ENCODE measurements at places on chromosomes 1 and 21.

DNA sequence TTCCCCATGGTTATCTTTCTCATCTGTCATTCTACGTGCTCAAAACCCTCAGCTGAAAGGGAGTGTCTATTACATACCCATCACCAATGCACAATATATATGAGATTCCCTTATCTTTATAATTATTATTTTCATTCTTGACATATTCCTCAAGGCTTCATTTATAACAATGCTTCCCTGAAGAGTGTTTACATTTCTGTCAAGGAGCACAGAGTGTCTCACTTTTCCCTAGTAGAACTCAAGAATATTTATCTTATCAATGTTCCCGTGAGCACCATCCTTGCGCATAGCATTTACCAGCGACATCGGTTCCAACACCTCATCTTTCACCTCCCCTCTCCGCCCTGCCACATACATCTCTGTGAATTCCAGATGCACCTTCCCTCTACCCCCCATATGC lies 250.6 kb downstream of the PLA2G4A start:
- no peak for DNase-seq

GRCh38 chr1:11070876-11071275 lies 11.1 kb upstream of the SRM start:
- no peak for DNase-seq

- DNase-seq: no peak
Observed at GRCh38 chr1:183757061-183757460, 47.9 kb upstream of the RGL1 start.

DNA sequence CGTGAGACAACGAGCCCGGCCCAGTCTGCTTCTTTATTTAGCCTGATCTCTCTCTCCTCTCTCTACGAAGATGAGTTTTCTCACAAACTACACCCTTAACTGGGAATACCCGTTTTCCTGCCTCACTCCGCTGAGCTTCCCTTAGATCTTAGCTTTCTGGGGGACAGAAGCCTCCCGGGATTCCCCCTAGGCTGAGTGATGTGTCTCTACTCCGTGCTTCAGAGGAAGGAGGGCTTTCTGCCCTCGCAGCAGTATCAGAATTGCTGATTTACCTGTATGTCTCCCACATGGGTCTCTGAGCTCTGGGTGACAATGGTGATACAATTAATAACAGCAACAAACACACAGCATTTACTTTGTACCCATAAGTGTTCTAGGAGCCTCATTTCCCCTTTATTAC lies 1.0 kb downstream of the ZBTB17 start:
- DNase-seq: no peak

DNA sequence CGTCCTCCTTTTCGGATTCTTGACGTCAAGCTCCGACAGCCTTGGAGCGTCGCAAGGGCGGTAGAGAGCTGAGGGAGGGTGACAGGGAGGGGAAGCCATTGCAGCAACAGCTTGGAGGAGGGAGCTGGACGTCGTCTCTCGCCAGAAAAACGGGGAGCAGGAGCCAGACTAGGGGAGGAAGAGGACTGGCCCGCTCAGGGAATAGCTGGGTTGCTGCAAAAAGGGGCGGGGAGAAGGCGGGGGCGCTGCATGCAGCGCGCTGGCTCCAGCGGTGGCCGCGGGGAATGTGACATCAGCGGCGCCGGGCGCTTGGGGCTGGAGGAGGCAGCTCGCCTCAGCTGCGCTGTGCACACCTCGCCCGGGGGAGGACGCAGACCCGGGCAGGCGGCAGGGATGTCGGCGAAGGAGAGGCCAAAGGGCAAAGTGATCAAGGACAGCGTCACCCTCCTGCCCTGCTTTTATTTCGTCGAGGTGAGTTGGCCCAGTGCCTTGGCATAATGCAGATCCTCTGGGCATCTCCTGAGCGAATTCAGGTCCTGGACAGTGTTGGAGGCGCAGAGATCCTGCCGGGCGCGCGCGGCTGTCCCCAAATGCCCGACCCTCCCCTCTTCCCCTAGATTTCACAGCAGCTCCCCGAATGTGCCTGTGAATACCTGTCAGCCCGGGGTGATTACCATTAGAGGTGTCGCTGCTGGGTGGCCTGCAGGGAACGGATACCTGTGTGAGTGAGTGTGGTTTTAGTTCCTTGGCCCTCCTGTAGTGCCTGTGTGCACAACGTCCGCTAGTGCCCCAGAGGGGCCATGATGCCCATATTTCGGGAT lies at the start of gene PLPPR4:
TSS of gene PLPPR4 (plus strand) at position 292 of the 821 bp plus-strand sequence. CDS start at position 394, 102 bp downstream.
- DNase-seq: no peak

DNA sequence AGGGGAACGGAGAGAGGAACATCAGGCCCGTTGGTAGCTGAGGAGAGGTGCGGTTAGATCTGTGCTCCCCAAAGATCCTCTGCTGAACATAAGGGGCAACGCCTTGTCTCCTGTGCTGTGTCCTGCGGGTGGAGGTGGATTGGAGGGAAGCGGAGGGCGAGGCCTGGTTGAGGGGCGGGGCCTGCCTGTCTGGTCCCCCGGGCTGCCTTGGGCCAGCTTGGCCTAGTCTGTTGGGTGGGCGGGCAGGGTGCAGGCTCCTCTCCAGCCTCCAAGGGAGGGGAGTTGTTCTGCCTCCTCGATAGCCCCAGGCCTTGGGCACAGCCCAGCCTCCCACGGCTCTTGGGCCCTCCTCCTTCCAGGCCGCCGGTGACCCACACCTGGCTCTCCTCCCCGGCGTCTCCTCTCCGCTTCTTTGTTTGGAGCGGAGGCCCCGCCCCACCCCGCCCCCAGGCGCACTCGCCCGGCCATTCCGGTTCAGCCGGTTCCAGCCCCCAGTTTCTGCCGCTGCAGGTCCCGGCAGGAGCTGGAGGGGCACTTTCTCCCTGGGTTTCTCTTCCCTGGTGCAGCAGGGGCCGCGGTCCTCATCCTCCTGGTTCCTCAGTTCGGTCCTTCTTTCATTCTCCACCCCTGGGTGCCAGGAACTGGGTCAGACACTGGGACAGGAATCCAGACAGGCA lies 19.4 kb downstream of the PTPRF start:
- no peak for DNase-seq
